ENCODE measurements at places on chromosomes 3 and 15.
A peak's percentile ranks its signal among the peaks of the same experiment; 100 is the strongest.

DNA sequence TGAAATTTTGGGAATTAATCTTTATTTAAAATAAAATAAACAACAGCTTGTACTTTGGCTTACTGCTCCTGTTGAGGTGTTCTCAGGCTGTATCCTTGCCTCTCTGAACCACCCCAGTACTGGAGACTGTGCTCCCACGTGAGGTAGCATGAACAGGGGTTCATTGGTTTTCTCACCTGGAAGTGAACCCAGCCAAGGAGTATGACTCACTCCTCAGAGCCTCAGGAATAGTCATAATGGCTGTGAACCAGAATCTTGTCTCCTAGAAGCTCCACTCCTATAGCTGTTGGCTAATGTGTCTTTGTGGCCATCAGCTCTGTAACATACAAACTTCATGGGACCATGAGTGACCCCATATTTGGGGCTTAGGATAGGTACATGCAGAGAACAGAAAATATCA is 122.5 kb upstream of the ST8SIA2 start:
- no peak for DNase-seq

GRCh38 chr3:158842976-158843375 is 41.1 kb downstream of the MFSD1 start:
- DNase-seq, result no peak

DNA sequence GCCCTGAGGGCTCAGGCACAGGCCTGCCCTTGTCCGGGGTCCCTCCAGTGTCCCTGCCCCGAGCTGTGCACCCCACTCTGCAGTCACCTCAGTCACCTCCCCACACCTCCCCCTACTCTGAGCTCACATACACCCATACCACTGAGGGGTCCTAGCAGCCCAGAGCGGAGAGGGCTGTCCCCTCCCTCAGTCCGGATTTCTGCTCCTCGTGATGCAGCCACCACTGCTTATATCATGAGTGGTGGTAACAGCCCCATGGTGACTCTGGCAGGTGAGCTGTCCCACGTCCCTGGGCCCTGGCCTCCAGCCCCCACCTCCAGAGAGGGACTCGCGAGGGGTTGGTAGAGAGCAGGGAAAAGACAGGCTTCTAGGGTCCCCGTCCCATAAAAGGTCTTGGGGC is 8.0 kb downstream of the CSPG4 start:
- DNase-seq, result no peak

GRCh38 chr15:73697033-73697467 is 12.9 kb downstream of the CD276 start:
- DNase-seq, result no peak

DNA sequence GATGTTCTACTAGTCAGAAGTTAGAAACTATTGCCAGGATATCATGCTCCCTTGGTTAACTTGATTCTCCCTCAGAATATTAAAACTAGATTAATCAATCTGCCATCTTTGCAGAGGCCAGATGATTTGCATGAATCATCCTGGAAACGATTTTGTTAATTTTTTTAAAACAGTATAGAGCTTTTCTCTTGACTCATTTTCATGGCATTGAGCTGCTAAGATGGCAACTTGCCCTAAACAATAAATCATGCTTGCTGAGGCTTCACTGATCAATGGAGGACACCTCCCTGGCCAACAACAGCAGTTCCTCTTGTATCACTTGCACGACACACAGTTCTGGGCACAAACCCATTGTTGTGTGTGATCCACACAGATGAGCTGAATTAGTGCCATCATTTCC is 109.1 kb downstream of the COL6A6 start:
- DNase-seq, result peak; percentile 5

- DNase-seq, result no peak
Observed at GRCh38 chr3:160641665-160642309, 35.2 kb upstream of the ARL14 start.

DNA sequence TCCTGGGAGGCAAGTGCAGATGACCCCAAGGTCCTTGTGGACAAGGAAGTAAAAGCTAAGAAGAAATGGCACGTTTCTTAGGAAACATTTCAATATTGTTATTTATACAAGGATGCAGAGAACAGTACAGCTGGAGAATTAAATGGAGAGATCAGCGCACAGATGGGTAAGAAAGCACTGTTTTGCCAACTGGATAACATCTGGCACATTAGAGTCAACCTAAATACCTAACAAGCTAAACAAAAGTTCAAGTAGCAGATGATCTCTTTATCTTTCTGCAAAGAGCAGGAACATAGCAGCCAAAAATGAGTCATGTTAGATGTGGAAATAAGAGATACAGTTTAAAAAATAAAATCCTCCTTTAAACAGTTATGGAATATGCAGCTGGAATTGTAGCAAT is 15.7 kb upstream of the DPPA4 start:
- no peak for DNase-seq

Data from GOT3 (cell line).